ENCODE measurements at places on chromosomes 1 and 21.

- DNase-seq, result no peak
These were observed 1.4 kb upstream of the PADI6 start for GRCh38 chr1:17370618-17371017.

DNA sequence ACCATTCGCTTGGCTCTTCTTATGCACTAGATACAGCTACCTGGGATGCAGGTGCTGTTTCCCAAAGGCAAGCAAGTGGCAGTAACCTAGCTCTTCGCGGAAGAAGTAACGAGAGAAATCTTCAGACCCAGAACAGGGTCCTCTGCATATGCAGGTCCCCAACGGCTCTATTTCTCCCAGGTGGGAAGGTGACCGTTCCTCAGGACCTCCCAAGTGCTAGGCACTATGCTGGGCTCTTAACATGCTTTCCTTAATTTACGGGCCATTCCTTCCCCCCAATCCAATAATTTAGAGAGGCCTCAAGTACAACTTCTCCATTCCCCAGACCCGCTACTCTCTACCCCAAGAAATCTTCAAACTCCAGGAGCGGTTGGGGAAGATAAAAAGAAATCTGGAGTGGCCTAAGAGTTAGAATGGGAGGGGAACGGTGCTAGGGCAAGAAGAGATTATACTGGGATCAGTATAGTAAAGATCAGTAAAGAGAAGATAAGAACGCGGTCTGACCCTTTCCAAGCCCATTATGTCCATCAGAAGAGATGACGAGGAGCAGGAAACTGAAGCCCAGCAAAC is 410 bp downstream of the TXNDC12 start:
- no peak for DNase-seq

DNA sequence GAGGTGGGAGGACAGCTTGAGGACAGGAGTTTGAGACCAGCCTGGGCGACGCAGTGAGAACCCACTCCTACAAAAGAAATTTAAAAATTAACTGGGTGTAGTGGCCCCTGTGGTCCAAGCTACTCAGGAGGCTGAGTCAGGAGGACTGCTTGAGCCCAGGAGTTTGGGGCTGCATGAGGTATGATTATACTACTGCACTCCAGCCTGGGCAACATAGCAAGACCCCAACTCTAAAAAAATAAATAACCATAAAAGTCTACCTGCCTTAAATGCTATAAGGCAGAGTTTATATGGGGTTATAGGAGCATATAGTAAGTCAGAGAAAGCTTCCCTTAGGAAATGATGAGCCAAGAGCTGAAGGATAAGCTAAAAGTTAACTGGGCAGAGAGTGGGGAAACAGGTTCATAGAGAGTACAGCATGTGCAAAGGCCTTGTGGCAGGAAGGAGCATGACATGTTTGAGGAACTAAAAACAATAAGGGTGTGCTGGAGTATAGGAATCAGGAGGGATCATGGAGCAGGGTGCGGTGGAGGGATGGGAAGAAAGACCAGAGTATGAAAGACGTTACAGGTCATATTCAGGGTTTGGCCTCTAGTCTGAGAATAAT is 68.3 kb downstream of the ADSS2 start:
- no peak for DNase-seq

- DNase-seq, result peak; percentile 9
These were observed 358.1 kb downstream of the LRRIQ3 start for GRCh38 chr1:73839922-73840321.

DNA sequence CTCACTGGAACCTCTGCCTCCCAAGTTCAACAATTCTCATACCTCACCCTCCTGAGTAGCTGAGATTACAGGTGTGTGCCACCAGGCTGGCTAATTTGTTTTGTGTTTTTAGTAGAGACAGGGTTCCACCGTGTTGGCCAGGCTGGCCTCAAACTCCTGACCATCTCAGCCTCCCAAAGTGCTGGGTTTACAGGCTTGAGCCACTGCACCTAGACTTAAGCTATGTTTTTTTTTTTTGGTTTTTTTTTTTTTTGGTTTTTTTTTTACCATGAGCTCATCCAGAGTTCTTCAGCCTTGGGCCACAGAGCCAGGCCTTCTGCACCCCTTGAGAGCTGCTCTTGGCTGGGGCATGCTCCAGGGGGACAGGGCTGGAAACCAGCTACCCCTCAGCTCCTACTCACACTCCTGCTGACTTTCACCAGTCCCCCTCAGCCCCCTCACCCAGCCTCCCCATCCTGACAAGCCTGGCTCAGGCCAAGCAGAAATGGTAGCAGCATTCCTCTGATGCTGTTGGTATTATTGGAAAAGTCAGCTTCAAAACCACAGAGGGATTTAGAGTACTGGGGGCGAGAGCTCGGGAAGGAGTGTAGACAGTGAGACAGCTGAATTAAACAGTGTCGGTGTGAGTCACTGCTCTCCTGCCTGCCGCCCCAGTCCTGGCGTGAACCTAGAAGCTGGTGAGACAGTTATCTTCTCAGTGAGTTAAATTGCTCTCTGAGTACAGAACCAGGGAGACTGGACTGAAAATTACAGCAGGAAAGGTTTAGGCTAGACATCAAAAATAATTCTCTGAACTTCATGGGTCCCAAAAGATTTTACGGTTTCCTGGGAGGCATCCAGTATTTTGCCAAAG is 63.7 kb downstream of the NAV1 start:
- peak; percentile 79 for DNase-seq

Measured in fibroblast of pulmonary artery (primary cell).